ENCODE measurements at places on chromosomes 3 and 15.

DNA sequence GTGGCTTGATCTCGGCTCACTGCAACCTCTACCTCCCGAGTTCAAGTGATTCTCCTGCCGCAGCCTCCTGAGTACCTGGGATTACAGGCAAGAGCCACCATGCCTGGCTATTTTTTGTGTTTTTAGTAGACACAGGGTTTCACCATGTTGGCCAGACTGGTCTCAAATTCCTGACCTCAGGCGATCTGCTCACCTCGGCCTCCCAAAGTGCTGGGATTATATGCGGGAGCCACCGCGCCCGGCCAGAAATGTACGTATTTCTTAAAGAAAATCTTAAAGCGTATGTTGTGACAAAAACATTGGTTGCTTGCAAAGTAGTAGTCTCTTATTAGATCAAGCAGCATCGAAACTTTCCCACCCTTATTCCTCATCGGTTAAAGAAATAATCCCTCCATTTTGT is 748.9 kb upstream of the NR2F2 start:
- DNase-seq: no peak

DNA sequence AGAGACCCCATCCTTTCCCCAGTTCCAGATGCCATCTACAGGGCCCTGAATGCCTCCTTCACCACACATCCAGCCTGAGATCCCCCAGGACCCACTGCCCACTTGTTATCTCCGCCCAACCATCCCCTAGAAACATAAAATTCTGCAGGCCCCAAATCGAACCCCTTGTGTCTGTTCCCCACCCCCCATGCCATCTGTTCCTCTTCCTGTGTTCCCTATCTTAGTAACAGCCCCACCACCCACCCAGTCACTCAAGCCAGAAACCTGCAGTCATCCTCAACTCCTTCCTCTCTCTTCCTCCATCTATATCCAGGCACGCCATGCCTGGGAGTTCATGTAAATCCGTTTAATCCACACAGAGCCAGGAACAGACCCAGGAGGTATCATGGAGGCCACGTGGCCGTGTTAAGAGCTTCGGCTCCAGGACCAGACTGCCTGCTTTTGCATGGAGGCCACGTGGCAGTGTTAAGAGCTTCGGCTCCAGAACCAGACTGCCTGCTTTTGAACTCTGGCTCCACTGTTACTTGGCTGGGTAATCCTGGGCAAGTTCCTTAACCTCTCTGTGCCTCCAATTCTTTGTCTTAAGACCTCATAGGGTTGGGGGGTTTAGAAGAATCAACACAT is 4.8 kb downstream of the CSRNP1 start:
- no peak for DNase-seq

DNA sequence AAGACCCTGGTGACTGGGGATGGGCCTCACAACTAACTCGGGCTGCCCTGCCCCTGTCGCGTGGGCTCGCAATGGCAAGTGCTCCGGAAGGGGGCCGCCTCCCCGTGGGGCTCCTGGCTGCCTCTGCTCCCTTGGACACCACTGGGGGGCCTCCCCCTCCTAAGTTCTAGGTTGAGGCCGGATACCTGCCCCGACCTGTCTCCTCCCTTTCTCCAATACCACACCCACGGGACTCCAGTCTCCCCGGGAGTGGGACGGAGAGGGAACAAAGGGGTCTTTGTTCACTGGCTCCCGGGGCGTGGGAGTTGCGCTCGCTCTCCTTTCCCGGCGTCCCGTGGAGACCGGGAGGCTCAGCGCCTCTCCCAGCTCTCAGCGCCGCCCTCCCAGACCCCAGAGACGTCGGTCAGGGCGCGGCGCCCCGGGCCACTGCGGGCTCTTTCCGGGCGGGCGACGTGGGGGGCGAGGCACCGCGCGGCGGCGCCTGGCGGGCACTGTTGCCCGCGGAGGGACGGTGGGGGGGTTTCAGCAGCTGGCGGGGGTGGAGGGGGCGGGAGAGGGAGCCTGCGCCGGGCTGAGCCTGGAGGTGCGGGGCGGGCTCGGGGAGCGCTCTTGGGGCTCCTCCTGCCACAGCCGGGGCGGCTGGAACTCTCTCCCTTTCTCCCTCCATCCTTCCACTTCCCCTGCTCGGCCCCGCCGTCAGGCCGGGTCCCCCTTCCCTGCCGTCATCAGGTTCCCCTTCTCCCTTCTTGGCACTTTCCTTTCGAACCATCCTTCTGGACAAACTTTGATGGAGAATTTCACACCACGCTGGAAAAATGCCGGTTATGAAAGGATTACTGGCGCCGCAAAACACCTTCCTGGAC is at the start of gene KCNH8:
Gene KCNH8 (plus strand): TSS at position 606 of the 863 bp plus-strand sequence. CDS start 210 bp downstream, at position 816.
- DNase-seq: peak; percentile 1

GRCh38 chr3:30271781-30272180 is 334.6 kb upstream of the TGFBR2 start:
- DNase-seq: no peak

GRCh38 chr15:75835990-75836958 is 7.0 kb upstream of the UBE2Q2 start:
- no peak for DNase-seq

- DNase-seq: no peak
Measured at GRCh38 chr3:37349640-37350039, 175.3 kb upstream of the LRRFIP2 start.

DNA sequence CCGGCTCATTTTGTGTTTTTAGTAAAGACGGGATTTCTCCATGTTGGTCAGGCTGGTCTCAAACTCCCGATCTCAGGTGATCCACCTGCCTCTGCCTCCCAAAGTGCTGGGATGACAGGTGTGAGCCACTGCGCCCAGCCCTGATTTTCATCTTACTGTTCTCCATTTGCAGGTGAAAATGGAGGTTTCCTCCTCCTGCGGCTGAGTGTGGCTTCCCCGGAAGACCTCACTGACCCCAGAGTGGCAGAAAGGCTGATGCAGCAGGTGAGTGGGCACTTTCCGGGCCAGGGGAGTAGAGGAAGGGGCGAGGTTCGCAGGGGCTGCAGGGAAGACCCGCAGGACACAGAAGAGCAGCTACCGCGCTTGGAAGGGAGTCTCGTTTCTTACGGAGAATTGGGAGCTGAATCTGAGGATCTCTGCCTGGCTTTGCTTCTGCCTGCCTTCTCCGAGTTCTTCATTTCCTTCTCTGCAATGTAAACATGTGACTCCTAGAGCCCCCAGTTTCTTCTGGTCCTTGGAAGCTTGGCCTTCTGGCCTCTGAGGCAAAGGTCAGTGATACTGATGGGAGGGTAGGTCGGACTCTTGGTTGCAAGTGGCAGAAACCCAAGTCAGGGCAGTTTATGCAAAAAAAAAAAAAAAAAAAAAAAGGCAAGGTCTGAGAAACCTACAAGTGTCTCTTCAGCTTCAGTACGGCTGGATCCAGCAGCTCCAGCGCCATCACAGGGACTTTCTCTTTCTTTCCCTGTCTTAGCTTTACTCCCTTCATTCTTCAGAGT is 8.9 kb downstream of the MUC20 start:
- DNase-seq: no peak

- no peak for DNase-seq
Measured at GRCh38 chr3:81476692-81477091, 284.8 kb downstream of the GBE1 start.

GRCh38 chr3:46659285-46659684 is 34.2 kb downstream of the ALS2CL start:
- DNase-seq: no peak

- peak; percentile 52 for DNase-seq
Measured at GRCh38 chr15:40313531-40314398, 6.0 kb upstream of the PLCB2 start.
